H1 (cell line): ENCODE measurements at places on chromosomes 12 and 14. TPM values are rescaled to one million over a fixed set of nuclear protein-coding genes. Genes with fewer than 3 reads are reported as not detected.

Gene STAC3
- 1.3 and 1.9 TPM in 2 replicates for total RNA-seq

Gene MYH6
- total RNA-seq, result not detected in 2 replicates

Gene PTGDR
- 0.21 and 0.22 TPM in 2 replicates for total RNA-seq

DNA sequence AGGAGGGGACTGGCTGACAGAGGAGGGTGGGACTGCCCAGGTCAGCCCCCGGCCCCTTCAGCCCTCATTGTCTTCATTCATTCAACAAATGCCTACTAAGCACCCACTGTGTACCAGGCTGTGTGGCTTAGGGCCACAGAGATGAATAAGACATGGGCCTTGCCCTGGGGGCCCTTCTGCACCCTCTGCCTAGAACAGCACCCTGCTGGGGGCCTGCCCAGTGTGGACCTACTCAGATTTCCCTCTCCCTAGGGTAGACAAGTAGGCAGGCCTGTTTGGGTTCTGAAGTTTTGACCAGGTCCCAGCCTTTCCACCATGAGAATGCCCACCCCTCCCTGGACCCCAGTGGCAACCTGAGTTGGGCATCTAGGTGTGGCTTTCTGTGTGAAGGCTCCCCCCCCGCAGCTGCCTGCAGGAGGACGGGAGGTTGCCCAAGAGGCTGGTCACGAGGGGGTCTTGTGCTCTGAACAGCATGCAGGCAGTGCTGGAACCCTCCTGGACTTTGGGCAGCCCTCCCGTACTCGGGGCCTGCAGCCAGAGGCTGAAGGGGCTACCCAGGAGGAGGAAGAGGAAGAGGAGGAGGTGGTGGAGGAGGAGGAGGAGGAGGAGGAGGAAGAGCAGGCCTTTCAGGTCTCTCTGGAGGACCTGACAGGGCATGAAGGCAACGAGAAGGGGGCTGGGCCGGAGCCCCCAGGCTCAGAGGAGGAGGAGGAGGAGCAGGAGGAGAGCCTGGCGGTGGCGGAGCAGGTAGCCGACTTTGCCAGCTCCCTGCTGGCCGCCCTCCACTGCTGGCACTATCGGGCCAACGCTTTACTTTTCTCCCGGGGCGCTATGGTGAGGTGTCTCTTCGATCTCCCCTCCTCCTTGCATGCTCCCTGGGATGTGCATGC, 33.4 kb downstream of the PLEKHG3 start:
- no peaks in the 10 kb centered on the region for H3K27me3 ChIP-seq
- DNase-seq, result no peak
- H3K4me3 ChIP-seq, result no peak overlapping the region
- H3K27ac ChIP-seq, result no peak overlapping the region
- peaks cover 3% of the 10 kb centered on the region for H3K4me1 ChIP-seq

GRCh38 chr12:25102402-25102801, 92.6 kb downstream of the DNAI7 start:
- no peaks in the 10 kb centered on the region for H3K4me1 ChIP-seq
- no peak for DNase-seq
- no peaks in the 10 kb centered on the region for H3K27me3 ChIP-seq

DNA sequence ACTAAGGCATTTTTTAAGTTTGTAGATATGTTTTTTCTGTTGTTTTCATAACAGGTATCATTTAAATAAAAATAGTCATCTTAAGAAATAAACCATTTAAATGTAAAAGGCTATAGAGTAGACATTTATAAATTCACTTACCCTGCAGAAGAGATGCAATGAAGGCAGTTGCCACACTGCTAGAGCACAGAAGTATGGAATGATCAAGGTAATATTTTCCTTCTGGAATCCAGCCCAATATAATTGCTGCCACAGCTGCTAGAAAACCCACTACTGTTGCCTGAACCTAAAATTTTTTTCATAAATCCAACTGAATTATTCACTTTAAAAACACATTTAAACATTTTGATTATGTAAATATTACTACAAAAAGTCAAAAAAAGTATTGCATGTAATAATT, 69.2 kb downstream of the SLC41A2 start:
- H3K27me3 ChIP-seq, result no peaks in the 10 kb centered on the region
- H3K4me1 ChIP-seq, result no peaks in the 10 kb centered on the region
- H3K4me3 ChIP-seq, result no peak overlapping the region
- no peaks in the 10 kb centered on the region for H3K36me3 ChIP-seq
- no peak for DNase-seq

- no peaks in the 10 kb centered on the region for H3K27me3 ChIP-seq
- DNase-seq, result no peak
- H3K4me1 ChIP-seq, result peaks cover 26% of the 10 kb centered on the region
- no peaks in the 10 kb centered on the region for H3K36me3 ChIP-seq
Observed at GRCh38 chr14:89616852-89617341, 199.9 kb upstream of the FOXN3 start.

GRCh38 chr14:99281396-99281795, 9.4 kb upstream of the BCL11B start:
- no peaks in the 10 kb centered on the region for H3K36me3 ChIP-seq
- H3K27ac ChIP-seq, result no peak overlapping the region
- no peak overlapping the region for H3K4me3 ChIP-seq
- no peak for DNase-seq
- H3K27me3 ChIP-seq, result no peaks in the 10 kb centered on the region

GRCh38 chr12:127263621-127264020, 1003.3 kb upstream of the TMEM132C start:
- no peak overlapping the region for H3K27ac ChIP-seq
- no peak for DNase-seq

Gene ESRRB
- 0.45 and 0.48 TPM in 2 replicates for total RNA-seq

DNA sequence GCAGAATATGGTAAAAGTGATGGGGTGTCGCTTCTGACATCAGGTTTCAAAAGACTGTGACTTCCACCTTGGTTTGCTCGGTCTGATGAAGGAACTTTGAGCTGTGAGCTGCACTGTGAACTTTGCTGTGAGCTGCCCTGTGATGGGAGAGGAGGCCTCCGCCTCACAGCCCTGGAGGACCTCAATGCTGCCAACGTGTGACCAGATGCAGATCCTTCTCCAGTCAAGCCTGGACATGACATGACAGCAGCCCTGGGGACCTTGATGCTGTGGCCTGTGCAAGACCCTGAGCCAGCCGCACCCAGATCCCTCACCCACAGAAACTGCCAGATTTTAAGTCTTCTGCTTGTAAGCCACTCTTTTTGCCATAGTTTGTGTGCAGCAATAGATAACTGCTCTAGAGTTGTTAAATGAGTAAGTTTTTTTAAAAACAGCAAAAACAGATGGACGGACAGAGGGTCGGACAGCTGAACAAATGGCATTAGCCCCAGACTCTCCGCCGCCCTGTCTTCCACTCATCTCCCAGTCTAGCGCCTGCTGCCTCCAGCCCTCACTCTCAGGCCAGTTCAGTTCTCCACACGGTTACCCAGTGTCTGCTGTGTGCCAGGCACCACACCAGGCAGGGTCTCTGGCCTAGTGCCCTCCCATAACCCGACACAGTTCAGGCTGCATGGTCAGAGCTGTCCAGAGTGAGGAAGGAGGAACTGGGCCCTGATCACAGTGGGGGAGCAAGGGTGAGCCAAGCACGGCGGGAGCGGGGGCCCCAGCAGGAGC, 13.1 kb upstream of the LRTM2 start:
- DNase-seq, result no peak
- H3K36me3 ChIP-seq, result no peaks in the 10 kb centered on the region
- H3K27ac ChIP-seq, result no peak overlapping the region
- no peak overlapping the region for H3K4me3 ChIP-seq
- H3K4me1 ChIP-seq, result 0 out of 2 replicates have a peak, but pooled peaks cover 2% of the 10 kb centered on the region
- no peaks in the 10 kb centered on the region for H3K27me3 ChIP-seq

Gene TCTN2
- 7.2 and 8.4 TPM in 2 replicates for total RNA-seq

- no peaks in the 10 kb centered on the region for H3K36me3 ChIP-seq
- H3K4me1 ChIP-seq, result no peaks in the 10 kb centered on the region; the same call in 1 of the 2 replicates
- no peak for DNase-seq
- no peak overlapping the region for H3K4me3 ChIP-seq
- no peak overlapping the region for H3K27ac ChIP-seq
Observed at GRCh38 chr12:18446061-18446644, 184.8 kb downstream of the PIK3C2G start.

DNA sequence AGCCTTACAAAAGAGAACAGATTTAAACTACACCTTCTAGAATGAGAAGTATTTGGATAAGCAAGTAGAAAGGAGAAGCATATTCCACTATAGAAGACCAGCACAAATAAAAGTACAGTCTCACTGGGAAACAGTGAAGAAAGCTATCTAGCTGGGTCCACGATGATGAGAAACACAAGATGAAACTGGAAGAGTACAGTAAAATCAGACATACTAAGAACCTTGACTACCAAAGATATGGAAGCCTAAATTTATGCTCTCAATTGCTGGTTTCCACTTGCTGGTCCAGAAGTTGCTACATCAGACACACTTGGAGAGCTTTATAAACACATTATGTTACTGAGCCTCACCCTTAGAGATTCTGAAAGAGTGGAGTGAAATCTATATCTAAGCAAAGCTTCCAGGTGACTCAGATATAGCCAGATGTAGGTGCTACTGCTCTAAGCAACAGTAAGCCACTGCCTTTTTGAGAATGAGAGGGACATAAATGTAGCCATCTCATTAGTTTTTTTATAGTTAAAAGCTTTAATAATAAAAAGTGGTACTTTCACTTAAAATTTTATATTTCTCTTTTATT, 96.3 kb upstream of the BBS10 start:
- H3K4me3 ChIP-seq, result no peak overlapping the region
- H3K36me3 ChIP-seq, result no peaks in the 10 kb centered on the region
- no peaks in the 10 kb centered on the region; the same call in 1 of the 2 replicates for H3K4me1 ChIP-seq
- DNase-seq, result no peak
- H3K27me3 ChIP-seq, result no peaks in the 10 kb centered on the region

Gene MIP
- total RNA-seq, result 0.19 TPM in 1 of 2 replicates, not detected in the other

DNA sequence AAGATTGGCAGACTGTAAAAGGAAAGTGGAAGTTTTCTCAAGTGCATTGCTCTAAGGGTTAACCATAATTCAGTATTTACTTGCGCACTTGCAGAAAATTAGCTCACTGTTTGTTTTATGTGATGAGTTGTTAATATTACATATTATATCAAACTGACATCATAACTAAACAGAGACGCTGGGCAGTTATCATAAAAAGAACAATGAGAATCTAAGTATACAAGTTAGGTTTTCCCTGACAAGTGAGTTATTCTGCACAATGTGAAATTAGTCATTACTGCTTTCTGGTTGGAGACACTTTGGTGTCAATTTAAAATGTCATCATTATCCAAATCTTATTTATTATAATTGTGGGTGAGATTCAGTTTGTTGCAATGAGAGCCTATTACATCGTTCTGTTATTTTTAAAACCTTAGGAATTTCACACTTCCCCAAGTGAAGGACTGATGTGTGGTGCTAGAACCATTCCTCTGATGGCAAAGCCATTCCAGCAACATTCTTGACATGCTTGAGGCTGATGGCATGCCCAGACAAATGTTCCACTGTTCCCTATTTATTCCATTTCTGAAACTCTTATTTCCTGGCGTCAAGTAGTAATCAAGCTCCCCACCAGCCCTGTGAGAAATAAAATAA, 90.1 kb upstream of the FLRT2 start:
- no peak overlapping the region for H3K4me3 ChIP-seq
- no peaks in the 10 kb centered on the region for H3K36me3 ChIP-seq
- DNase-seq, result no peak
- no peaks in the 10 kb centered on the region for H3K27me3 ChIP-seq

GRCh38 chr12:10543499-10543898, 37.8 kb downstream of the EIF2S3B start:
- no peaks in the 10 kb centered on the region for H3K4me1 ChIP-seq
- H3K27me3 ChIP-seq, result no peaks in the 10 kb centered on the region
- H3K27ac ChIP-seq, result no peak overlapping the region
- H3K36me3 ChIP-seq, result no peaks in the 10 kb centered on the region
- no peak for DNase-seq
- H3K4me3 ChIP-seq, result no peak overlapping the region

- no peak for DNase-seq
- H3K36me3 ChIP-seq, result peaks cover 8% of the 10 kb centered on the region
- H3K4me3 ChIP-seq, result no peak overlapping the region
- no peaks in the 10 kb centered on the region for H3K27me3 ChIP-seq
- H3K27ac ChIP-seq, result no peak overlapping the region
Observed at GRCh38 chr12:2886768-2887450, 3.8 kb upstream of the TULP3 start.

DNA sequence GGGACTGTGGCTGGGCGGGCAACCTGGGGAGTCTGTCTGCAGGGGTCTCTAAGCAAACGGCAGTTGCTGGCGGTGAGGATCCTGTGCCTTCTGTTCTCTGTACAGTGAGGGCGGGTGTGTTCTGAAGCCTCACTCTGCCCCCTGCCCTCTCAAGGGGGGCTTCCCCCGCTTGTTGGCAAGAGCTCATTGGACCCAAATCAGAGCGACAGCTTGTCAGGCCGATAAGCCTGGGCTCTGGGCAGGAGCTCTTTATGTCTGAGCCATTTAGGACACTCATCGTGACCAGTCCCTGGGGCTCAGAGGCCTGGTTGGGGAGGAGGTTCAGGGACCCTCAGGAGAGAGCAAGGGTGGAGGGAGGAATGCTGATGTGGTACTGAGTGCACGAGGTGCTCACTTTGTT, 136.0 kb downstream of the TSPAN9 start:
- H3K4me3 ChIP-seq, result no peak overlapping the region
- DNase-seq, result no peak
- H3K27me3 ChIP-seq, result no peaks in the 10 kb centered on the region
- H3K4me1 ChIP-seq, result peaks cover 9% of the 10 kb centered on the region
- H3K27ac ChIP-seq, result no peak overlapping the region

GRCh38 chr12:118835926-118836325, 145.4 kb upstream of the SRRM4 start:
- H3K4me3 ChIP-seq, result no peak overlapping the region
- H3K27me3 ChIP-seq, result peaks cover 2% of the 10 kb centered on the region; the same call in 1 of the 2 replicates
- no peak for DNase-seq
- H3K27ac ChIP-seq, result no peak overlapping the region

- no peaks in the 10 kb centered on the region for H3K27me3 ChIP-seq
- H3K4me1 ChIP-seq, result no peaks in the 10 kb centered on the region
- no peak overlapping the region for H3K4me3 ChIP-seq
- H3K36me3 ChIP-seq, result no peaks in the 10 kb centered on the region
- no peak for DNase-seq
- H3K27ac ChIP-seq, result no peak overlapping the region
Observed at GRCh38 chr14:50839691-50840090, 8.7 kb upstream of the NIN start.

Gene EAPP
- 26.3 and 28.7 TPM in 2 replicates for total RNA-seq

DNA sequence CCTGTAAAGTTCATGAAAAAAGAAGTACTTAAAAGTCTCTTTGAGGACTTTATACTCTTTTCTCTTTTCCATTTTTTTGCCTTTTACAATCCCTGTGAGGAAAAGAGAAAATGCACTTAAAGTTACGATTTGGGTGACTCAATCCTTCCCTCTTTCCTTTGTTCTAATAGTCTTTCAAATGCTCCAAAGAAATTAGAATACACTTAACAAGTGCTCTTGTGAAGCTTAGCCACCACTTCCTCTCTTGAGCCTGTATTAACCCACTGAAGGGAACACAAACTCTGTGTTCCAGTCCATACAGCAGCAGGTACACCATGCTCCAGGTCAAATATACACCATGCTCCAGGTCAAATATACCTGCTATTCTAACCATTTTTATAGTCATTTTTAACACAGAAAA, 581.1 kb upstream of the MGAT4C start:
- H3K27ac ChIP-seq, result no peak overlapping the region
- H3K36me3 ChIP-seq, result no peaks in the 10 kb centered on the region
- H3K4me3 ChIP-seq, result no peak overlapping the region
- peaks cover 5% of the 10 kb centered on the region for H3K4me1 ChIP-seq
- H3K27me3 ChIP-seq, result no peaks in the 10 kb centered on the region

- no peak overlapping the region for H3K4me3 ChIP-seq
- no peaks in the 10 kb centered on the region for H3K36me3 ChIP-seq
- H3K27ac ChIP-seq, result no peak overlapping the region
Observed at GRCh38 chr14:21825149-21825743, 151.6 kb upstream of the OR4E1 start.

Gene HSPB8
- total RNA-seq, result 11.7 TPM in 2 replicates

- H3K4me1 ChIP-seq, result no peaks in the 10 kb centered on the region
- H3K36me3 ChIP-seq, result no peaks in the 10 kb centered on the region
- DNase-seq, result no peak
- no peaks in the 10 kb centered on the region for H3K27me3 ChIP-seq
- no peak overlapping the region for H3K27ac ChIP-seq
Observed at GRCh38 chr12:69649529-69649928, 38.8 kb upstream of the LRRC10 start.

Gene TAS2R46
- 0.48 TPM in 1 of 2 replicates, not detected in the other for total RNA-seq
